Epithelial cell of esophagus (primary cell): ENCODE measurements at places on chromosomes 6 and 20.

GRCh38 chr6:87237804-87238203 is 82.4 kb downstream of the ZNF292 start:
- peak; percentile 32 for DNase-seq

GRCh38 chr6:50381099-50381415 is 331.3 kb upstream of the DEFB112 start:
- DNase-seq = no peak

- no peak for DNase-seq
These were observed 68.5 kb upstream of the ARMH2 start for GRCh38 chr6:24867104-24867703.

- DNase-seq = no peak
These were observed 37.1 kb downstream of the GSTA2 start for GRCh38 chr6:52726193-52726542.

DNA sequence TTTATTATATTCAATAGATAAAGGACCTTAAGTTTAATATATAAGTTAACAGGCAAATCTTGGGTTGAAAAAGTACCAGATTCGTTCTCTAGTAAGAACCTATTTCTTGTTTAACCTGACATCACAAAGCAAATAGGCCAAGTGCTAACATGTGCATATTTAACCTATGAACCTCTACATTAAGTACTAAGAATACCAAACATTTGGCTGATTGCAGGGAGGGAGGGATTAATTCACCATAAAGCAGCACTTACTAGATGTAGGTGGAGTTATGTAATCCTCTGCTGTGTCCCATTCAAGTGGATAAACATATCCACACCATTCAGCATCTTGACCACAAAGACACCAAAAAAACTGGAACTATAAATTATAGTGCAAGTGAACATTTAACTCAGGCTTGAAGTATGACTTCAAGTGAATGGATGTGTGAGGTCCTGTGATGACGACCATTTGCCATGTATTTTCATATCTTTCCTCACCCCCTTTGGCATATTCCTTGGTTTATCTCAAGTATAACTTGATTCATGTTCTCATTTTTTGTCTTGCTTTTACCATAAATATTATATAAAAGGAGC is 10.2 kb downstream of the STX11 start:
- no peak for DNase-seq

DNA sequence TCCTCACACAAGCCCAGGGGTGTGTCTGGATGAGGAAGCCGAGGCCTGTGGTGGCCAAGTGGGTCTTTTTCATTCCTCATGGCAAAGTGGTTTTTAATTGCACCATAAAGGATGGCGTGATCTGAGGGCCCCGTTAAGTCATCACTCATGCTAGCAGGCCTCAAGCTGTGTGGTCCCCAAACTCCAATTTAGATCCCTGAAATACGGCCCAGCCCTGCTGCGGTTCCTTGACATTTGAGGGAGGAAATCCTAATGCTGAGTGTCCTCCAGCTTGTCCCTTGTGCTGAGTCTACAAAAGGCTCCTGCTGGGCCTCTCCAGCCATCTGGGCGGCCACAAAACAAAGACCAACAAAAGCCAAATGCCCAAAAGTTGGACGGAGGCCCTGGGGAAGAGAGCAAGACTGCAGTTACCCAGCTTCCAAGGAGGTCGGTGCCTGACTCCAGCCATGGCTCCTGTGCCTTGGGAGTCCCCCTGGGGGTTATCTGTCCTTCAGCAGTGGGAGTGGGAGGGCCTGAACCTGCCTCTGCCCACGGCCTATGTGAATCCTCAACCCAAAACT is 162.3 kb upstream of the PDE10A start:
- no peak for DNase-seq

GRCh38 chr6:157221049-157221816 is 102.1 kb downstream of the TMEM242 start:
- peak; percentile 95 for DNase-seq

DNA sequence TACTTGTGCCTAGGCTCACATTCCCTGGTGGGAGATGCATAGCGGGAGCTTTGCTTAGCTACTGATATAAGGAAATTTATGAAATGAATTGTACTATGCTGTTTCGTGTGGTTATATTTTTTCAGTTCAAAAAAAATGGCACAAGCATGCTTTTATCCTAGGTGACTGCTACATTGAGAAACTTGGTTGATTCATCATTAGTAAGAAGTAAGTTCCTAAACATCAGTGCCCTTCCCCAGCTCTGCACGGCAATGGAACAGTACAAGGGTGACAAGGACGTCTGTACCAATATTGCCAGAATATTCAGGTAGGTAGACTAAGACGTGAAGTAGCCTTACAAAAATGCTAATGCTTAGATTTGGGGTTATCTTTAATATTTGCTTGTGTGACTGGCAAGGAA is 79.7 kb downstream of the ARMC2 start:
- peak; percentile 74 for DNase-seq

DNA sequence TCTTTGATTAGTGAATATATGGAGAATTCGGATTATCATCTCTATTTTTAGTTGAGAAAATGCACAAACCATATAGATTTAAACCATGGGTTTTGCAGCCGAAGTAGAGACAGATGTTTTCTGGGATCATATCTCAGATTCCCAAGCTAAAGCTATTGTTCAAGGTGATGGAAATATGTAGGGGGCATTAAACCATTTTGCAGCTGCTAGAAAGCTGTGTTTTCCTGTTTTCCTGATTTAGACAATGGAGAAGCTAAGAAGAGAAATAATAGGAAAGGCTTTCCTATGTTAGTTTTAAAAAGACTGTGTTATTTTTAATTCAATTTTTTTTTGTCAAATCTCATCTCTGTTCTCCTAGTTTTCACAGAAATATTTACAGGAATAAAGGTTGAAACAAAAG is 6.2 kb downstream of the CD93 start:
- DNase-seq = no peak

GRCh38 chr6:125104425-125104824 is 49.1 kb upstream of the TPD52L1 start:
- DNase-seq = peak; percentile 73

GRCh38 chr6:100304575-100304974 is 160.1 kb downstream of the SIM1 start:
- DNase-seq = no peak

GRCh38 chr6:1709234-1709641 is 99.5 kb downstream of the FOXC1 start:
- no peak for DNase-seq

DNA sequence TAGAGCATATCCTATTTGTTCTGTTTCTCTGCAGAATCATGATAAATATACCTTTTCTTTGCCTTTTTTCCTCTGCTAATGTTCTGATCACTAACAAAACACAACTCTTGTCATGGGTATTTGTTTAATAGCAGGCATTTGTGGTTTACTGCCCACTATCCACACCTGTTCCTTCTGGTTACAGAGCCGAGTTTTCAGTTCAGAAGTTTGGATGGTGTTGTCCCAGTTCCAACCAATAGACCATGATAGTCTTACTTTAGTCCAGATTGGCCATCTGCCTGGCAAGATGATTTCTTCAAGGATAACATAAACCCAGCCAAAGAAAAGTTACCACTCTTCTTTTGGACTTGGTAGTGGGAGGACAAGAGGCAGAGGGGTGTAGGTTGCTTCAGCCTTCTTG is 211.2 kb downstream of the TFAP2A start:
- no peak for DNase-seq

GRCh38 chr6:86511962-86512361 is 425.4 kb upstream of the HTR1E start:
- DNase-seq = no peak

- DNase-seq = peak; percentile 99
These were observed 72.7 kb downstream of the TRAM2 start for GRCh38 chr6:52503851-52504781.

DNA sequence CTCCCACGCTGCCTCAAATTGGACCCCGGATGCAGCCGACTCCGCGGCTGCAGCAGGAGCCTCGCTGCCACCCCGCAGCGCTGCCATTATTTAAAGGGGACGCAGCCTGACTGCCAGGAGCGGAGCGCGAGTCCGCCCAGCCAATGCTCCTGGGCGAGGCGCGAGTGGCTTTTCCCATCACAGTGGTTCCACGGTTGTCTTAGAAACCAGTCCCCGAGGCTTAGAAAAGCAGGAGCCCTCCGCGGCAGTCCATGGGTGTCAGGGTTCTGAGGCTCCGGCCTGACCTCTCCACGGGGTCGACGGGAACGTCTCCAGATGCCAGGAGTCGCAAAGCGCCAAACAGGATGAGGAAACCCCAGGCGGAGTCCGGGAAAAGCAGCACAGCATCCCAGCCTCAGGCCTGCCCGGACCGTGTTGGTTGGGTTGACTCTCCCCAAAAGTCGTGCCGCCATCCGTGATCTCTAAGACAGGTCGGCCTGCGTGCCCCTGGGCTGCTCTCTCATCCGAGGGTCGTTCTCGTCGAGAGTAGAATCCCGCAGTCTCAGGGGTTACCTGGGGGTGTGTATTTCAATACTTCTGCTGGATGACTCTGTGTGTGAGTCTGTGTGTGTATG is 975.8 kb upstream of the DEFB115 start:
- no peak for DNase-seq

GRCh38 chr6:6975459-6976111 is 132.2 kb upstream of the RREB1 start:
- no peak for DNase-seq
